Activated CD4-positive, alpha-beta T cell treated with anti-CD3 and anti-CD28 coated beads for 1 hour (primary cell): ENCODE measurements at places on chromosomes 13 and 19.

GRCh38 chr19:13018035-13018914 lies 23.0 kb downstream of the NFIX start:
- no peak for DNase-seq

- no peak for DNase-seq
Measured at GRCh38 chr19:34960940-34961679, 2.9 kb downstream of the ZNF792 start.

GRCh38 chr13:20360041-20360491 lies 127.9 kb upstream of the GJB6 start:
- DNase-seq, result no peak

GRCh38 chr13:97568850-97569249 lies 134.9 kb downstream of the RAP2A start:
- no peak for DNase-seq

- no peak for DNase-seq
Measured at GRCh38 chr19:55116232-55116858, 1.1 kb downstream of the PPP1R12C start.

DNA sequence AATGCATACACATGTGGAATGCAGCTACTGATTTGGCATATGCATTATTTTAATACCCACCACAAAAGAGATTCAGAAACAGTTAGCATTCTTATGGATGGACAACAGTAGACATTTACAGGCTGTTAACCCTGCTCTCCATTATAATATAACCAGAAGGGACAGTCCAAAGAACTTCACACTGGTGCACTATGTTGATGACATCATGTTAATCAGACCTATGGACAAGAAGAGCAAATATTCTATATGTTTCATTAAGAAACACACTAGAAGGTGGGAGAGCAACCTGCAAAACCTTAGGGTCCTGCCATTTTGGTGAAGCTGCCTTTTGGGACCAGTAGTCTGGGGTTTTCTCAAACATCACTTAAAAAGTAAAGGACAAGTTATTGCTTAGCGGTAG lies 701.3 kb downstream of the UQCRFS1 start:
- no peak for DNase-seq

DNA sequence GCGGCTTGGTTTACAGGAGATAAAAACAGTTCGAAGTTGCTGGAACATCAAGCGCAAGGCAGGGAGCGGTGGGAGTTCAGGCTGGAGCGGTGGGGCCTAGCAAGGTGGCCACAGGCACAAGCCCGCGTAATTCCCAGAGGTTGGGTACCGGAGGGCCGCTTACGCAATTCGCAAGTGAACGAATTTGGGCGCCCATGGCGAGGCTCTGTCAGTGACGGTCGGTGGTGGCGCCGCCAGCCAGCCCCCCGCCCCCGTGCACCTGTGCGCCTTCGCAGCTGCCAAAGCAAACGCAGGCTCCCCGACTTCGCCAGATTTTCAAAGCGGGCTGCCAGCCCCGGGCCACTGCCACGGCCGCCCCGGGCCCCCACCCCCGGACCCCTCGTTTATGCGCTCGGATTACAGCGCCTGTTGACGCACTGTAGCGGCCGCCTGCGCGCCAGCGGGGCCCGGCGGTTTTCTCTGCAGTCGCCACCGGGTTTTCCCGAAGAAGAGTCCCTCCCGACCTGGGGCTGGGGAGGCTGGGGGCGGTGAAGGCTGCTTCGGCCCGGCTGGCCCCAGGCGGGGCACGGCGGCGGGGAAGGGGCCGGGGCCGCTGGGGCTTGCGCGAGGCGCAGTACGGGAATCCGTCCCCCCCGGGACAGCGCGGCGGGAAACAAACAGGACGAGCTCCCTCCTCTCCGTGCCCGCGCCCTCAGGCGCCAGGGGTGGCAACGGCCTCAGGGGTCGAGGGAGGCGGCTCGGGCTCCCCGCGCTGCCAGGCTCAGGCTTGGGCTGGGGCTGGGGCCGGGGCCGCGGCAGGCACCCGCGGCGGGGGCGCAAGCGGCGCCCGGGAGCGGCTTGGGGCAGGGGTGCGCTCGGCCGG lies 709 bp downstream of the N4BP2L1 start:
- DNase-seq, result peak; percentile 42

DNA sequence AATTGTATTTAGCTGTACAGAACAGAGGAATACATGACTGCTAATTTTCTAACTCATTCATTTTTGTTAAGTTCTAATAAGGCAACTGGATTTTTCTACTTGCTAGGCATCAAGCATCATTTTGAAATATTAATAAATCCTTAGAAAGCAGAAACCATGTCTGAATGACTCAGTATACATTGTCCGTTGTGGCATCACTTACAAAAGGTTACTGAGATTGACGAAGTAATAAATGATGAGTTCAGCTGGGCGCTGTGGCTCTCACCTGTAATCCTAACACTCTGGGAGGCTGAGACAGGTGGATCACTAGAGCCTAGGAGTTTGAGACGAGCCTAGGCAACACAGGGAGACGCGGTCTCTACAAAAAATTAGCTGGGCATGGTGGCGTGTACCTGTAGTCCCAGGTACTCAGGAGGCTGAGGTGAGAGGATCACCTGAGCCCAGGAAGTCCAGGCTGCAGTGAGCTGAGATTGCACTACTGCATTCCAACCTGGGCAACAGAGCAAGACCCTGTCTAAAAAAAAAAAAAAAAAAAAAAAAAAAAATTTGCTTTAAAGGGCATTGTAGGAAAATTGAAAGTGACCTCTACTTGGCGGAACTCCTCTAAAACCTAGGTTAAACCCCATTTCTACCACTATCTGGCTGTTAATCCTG lies 36.6 kb downstream of the LHFPL6 start:
- DNase-seq, result no peak

- no peak for DNase-seq
Measured at GRCh38 chr13:96783511-96783910, 210.8 kb downstream of the OXGR1 start.

DNA sequence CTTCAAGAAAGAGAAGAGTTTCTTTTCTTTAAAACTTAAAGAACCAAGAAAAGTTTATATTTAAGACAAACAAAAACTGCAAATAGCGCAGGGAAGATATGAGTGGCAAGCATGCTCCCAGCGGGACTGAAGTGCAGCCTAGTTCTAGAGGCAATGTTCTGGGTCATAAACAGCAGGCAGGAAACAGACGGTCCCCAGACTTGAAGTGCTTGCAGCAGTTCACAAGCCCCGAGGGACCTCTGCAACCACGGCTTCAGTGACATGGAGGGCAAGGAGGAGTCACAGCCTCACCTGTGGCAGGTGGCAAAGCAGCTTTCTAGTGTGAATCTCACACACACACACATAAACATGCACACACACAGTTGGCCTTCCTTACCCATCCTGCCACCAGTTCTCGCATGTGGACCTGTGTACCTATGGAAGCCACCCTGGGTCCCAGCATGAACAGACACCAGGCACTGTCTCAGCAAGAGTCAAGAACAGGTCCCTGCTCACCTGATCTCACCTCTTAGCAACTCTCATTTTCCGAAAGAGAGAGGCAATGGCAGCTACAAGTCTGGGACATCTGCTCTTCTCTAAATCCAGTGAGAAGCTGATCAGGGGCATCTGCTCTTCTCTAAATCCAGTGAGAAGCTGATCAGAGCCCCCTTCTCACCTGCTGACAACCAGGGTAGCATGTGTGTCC lies 162.0 kb downstream of the EFNB2 start:
- DNase-seq, result no peak

- no peak for DNase-seq
Measured at GRCh38 chr13:46317120-46317519, 69.9 kb downstream of the RUBCNL start.

GRCh38 chr13:35925669-35926068 lies 205.5 kb downstream of the DCLK1 start:
- DNase-seq, result no peak

DNA sequence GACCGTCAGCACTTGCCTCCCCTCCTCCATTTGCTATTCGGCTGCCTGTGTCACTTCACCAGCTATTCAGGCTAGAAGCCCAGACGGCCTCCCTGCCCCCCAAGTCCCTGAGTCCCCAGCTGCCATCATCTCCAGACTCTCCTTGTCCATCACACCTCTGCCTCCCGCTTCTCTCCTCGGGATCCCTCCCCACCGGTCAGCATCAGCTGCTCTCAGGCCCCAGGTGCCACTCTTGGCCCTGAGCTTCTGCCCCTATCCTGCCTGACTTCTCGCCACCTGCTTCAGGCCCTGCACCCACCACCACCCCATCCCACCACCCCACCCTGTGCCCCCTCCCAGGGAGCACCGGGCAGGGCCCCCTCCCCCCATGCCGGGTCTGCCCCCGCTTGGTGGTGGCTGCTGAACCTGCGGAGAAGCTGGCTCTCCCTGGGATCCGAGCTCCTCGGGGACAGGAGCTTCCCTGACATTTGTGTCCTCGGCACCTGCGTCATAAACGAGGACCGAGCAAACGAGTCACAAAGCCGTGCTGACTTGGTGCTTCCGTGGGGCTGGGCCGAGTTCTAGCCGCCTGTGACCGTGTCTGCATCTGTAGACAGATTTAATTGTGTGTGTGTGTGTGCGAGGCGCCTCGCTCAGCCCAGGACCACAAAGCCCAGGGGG lies 70.3 kb upstream of the MCF2L start:
- no peak for DNase-seq

- no peak for DNase-seq
Measured at GRCh38 chr13:111955412-111956065, 111.4 kb upstream of the SOX1 start.

DNA sequence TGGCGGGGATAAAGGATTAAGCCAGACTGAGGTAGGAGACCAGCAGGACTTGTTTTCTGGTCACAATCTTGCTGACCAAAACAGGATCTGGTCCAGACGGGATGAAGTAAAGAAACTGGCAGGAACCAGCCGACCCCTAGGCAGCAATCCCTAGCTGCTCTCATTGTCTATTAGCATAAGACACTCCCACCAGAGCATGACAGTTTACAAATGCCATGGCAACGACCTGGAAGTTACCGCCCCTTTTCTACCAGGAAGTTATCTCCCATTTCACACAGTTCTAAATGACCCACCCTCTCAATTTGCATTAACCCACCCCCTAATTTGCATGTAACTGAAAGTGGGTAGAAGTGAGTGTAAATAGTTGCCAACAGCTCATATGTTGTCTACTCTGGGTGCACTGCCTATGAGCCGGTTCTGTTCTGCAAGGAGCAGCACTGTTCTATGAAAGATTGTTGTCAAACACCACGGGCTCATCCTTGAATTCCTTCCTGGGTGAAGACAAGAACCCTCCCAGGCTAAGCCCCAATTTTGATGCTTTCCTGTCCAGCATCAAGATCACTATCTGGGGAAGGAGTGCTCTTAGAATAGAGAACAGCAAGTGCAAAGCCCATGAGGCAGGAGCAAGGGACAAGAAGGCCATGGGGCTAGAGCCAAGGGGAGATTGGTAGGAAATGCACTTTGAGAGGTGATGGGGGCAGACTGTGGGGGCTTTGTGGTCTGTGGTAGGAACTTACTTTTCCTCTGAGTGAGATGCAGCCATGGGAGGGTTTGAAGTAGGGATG lies 13.9 kb upstream of the FBXO27 start:
- DNase-seq, result no peak

DNA sequence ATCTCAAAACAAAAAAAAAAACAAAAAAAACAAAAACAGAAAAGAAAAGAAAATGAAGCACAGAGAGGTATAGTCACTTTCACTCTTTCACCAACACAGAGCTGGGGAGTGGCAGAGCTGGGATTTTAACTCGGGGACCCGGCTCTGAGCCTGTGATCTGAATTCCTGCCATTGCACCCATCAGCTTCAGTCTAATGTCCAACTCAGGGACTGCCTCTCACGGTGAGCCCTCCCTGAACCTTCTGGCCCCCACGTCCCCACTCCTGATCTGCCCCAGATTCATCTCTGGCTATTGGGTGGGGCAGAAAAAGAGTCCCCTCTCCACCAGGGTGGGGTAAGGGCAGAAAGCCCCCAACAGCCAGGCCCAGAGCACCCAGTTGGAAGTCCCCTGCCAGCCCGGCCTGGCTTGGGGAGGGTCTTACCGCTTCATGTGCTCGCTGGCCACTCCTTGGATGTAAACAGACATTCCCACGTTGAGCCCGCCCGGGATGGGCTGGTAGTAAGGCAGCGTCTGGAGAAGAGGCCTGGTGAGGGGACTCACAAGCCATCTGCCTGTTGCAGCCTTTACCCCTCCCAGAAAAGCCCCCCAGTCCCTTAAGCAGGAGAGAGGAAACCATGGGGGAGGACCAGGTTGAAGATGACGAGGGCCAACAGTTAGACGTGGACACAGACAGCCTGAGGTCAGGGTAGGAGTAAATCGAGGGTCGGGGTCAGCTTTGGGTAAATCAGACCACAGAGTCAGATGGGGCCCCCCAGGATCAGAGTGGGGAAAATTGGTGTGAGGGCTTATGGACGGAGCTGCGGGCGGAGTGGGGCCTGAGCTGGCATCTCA lies 520 bp downstream of the LGALS4 start:
- no peak for DNase-seq

GRCh38 chr19:17718947-17719711 lies at the start of gene MAP1S:
Gene MAP1S (plus strand): TSS chr19:17719480. CDS start chr19:17719503, 23 bp downstream.
- peak; percentile 50 for DNase-seq

DNA sequence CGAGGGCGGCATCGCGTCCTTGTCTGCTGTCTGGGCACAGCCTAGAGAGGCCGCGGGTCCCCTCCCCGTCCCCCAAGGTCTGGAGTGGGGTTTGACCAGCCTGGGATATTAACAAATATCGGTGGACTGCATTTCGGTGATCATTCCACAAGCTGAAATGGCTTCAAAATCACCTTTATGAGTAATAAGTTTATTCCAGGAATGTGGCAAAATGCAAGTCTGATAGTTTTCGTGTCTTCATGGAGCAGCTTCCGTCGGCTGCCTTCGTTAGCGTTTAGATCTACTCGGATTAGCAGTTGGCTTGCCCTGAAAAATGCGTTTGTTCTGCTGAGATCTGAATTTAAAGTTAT lies 1.1 kb upstream of the GJA3 start:
- DNase-seq, result no peak

- no peak for DNase-seq
Measured at GRCh38 chr19:4365341-4365740, 22.0 kb downstream of the MPND start.

GRCh38 chr19:34310494-34310981 lies 54.5 kb upstream of the GPI start:
- no peak for DNase-seq

- no peak for DNase-seq
Measured at GRCh38 chr13:71618159-71618558, 248.8 kb downstream of the DACH1 start.

- DNase-seq, result no peak
Measured at GRCh38 chr13:90015565-90016507, 1331.7 kb upstream of the MIR17HG start.

- no peak for DNase-seq
Measured at GRCh38 chr13:48977973-48978372, 2.3 kb downstream of the FNDC3A start.

GRCh38 chr13:82248762-82249161 lies 1633.5 kb downstream of the SLITRK1 start:
- DNase-seq, result no peak

GRCh38 chr19:2591537-2592291 lies 110.8 kb downstream of the GNG7 start:
- DNase-seq, result no peak
